ENCODE measurements at places on chromosomes 2 and 18. TPM values are rescaled to one million over a fixed set of nuclear protein-coding genes. Genes with fewer than 3 reads are reported as not detected.
A peak's percentile ranks its signal among the peaks of the same experiment; 100 is the strongest.

Gene NHEJ1
- 22.4 TPM for total RNA-seq

Gene CDK15
- total RNA-seq = not detected

Gene RAB27B
- total RNA-seq = not detected

Gene ACMSD
- total RNA-seq = not detected

Gene PDE6D
- total RNA-seq = 22.8 TPM

Gene CPLX4
- total RNA-seq = not detected

Gene ITPRID2
- 50.8 TPM for total RNA-seq

Gene AKAIN1
- not detected for total RNA-seq

Gene ITGB6
- total RNA-seq = not detected

Gene NEB
- 0.34 TPM for total RNA-seq

Gene LIMS1
- total RNA-seq = 48.1 TPM

Gene KLHL29
- 1.0 TPM for total RNA-seq

GRCh38 chr2:216117561-216118340 is 8.6 kb downstream of the XRCC5 start:
- DNase-seq = no peak

DNA sequence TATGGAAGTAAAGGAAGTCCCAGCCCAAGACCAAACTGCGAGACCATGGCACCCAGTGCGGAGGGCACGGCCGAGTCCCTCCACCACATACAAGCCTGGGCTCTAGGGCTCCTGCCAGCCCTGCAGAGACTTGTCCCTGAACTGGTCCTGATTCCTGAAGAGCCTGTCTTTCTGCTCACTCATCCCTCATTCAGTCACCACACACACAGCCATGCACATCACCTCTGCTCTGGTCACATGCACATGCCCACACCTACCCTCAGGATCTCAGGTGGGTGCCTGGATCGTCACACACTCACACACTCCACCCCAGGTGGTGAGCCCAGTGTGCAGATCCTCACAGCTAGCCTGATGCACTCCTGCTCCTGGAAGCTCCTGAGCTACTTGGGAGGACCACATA is 71.4 kb upstream of the LAPTM4A start:
- no peak for DNase-seq

DNA sequence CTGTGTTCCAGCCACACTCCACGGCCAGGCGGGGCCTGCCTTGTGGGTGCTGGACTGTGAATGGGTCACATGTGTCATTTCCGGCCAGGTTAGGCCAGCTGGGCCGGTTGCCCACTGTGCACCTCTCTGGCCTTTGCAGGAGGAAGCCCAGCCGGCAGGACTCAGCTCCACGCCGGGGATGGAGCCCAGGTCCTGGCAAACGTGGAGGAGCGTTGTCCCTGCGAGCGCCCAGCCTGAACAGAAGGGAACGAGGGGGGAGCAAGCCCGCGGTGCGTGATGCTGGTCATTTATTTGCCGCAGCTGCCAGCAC is 152.9 kb downstream of the PXDN start:
- no peak for DNase-seq

DNA sequence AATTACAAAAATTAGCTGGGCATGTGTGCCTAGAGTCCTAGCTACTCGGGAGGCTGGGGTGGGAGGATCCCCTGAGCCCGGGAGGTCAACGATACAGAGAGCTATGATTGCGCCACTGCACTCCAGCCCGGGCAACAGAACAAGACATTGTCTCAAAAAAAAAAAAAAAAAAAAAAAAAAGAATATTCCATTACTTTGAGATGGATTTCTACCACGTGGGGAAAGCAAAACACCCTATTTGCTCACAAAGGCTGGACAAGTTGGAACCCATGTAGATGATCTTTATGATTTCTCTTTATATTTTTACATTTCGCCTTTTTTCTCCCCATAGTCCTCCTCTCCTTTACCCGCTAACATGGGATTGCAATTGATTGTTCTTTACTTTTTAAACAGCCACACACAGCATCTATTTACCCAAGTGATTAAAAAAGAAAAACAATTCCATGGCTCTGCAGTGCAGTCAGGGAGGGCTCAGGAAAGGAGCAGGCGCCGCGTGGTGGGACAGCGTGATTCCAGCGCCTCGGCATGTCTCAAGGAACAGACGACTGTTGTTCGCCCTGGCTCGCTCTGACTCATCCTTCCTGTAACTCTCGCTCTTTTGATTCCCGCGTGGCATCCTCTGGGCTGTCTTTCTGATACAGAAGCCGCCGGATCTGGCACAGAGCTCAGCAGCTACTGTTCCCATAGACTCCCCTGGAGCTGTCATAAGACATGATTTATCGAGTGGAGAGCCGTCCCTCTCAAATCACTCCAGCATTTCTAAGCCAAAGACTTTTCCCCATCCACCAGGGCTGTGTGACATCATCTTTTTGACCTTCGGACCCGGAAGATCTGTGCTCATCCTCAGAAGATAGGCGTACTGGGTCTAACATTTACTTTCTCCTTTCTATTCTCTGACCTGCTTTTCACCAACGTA is 230.4 kb upstream of the AGAP1 start:
- DNase-seq = no peak

- DNase-seq = no peak
Measured at GRCh38 chr2:190990132-190990531, 23.8 kb downstream of the STAT1 start.

- DNase-seq = no peak
Measured at GRCh38 chr18:77857678-77858655, 608.3 kb downstream of the GALR1 start.

GRCh38 chr2:29202819-29203495 is 87.7 kb downstream of the CLIP4 start:
- no peak for DNase-seq

GRCh38 chr18:12234451-12235190 is 19.5 kb upstream of the CIDEA start:
- no peak for DNase-seq

DNA sequence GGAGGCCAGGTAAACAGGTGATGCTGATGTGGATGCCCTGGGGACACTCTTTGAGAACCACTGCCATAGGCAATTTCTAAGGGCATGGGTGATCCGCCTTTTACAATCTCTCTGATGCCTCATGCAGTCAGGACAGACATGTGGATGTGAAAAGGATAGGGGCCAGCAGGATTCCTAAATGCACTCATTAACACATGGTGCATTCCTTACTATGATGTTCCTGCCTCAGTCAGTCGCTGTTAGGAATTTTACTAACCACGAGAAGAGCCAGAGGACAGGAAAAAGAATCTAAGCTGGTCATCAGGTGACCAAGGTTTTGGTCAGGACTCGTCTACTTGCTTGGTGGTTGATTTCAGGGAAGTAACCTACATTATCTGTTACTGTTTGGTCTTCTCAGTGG is 191.0 kb downstream of the ARL4C start:
- DNase-seq = no peak

DNA sequence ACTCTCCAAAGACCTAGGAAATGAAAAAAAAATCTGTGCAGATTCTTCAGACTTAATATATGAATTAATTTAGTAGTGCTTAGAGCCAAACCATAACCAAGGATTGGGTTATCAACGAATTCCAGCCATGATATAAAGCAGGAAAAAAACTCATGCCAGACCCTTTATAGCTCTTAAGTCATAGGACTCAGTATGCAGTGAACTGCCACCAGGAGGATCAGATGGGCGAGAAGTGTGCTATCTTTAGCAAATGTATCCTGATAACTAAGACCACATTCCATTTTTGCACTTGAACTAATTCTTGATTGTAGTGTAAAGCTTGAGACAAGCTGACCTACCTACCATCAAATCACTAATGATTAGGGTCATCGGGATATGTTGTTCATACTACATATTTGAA is 178.1 kb downstream of the IKZF2 start:
- DNase-seq = no peak

DNA sequence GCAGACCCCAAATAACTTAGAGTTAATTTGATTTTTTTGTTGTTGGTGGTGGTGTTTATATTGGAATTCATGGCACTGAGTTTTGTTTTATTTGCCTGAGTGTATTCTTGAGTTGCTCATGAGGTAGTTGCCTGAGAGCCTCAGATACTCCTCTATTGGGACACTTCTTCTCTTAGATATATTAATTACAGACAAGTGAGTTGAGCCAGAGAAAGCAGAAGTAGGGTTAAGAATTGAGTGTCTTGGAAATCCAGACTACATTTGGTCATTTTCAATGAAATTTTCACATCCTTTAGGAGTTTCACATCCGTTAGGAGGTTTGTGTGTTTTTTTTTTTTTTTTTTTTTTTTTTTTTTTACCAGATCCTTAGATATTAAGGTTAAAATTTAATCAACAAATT is 29.0 kb downstream of the FMNL2 start:
- DNase-seq = no peak

DNA sequence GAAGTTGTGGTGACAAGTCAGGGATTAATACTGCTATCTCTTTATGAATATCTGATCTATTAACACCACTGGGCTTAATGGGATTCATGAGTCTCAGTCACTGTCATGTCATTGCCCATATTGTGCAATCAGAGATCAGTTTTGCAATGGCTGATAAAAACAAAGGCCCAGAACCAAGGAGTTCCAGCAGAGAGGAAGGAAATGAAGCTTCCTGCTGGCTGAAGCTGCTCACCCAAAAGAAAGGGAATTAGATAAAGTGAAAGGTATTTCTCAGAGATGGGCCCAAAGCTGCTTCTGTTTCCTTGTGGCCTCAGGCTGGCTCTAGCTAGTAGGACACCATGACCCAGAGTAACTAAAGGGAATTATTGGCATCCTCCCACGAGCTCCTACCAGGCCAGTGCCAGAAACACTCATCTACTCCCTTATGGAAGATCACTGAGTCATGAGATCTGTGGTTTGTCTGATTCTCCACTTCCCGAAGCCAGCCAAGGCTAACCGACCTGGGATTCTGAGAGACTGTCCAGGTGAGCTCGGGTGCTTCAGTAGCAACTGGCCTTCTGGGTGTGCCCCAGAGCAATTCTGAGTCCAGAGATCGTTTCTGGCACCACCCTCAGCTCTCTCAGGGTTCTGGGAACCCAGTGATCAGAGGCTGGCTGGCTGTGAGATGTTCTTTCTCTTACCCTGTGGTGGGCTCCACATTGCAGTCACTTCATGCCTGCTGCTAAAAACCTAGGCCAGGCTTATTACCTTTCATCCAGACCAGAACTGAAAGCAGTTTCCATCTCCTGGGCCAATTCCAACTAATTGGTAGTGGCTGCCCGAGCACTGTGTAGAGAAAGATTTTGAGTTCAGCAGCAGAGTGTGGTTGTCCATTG is 129.5 kb upstream of the PELI1 start:
- no peak for DNase-seq

- DNase-seq = peak; percentile 18
Measured at GRCh38 chr2:55048508-55049042, 1.7 kb downstream of the RTN4 start.

GRCh38 chr2:208515099-208515498 is 108.5 kb downstream of the PTH2R start:
- no peak for DNase-seq

GRCh38 chr18:79962311-79962710 is 2.1 kb upstream of the HSBP1L1 start:
- no peak for DNase-seq

- peak; percentile 17 for DNase-seq
Measured at GRCh38 chr2:215435280-215435869, 493 bp downstream of the FN1 start.

GRCh38 chr2:112242384-112242783 is 12.5 kb downstream of the ZC3H8 start:
- no peak for DNase-seq

DNA sequence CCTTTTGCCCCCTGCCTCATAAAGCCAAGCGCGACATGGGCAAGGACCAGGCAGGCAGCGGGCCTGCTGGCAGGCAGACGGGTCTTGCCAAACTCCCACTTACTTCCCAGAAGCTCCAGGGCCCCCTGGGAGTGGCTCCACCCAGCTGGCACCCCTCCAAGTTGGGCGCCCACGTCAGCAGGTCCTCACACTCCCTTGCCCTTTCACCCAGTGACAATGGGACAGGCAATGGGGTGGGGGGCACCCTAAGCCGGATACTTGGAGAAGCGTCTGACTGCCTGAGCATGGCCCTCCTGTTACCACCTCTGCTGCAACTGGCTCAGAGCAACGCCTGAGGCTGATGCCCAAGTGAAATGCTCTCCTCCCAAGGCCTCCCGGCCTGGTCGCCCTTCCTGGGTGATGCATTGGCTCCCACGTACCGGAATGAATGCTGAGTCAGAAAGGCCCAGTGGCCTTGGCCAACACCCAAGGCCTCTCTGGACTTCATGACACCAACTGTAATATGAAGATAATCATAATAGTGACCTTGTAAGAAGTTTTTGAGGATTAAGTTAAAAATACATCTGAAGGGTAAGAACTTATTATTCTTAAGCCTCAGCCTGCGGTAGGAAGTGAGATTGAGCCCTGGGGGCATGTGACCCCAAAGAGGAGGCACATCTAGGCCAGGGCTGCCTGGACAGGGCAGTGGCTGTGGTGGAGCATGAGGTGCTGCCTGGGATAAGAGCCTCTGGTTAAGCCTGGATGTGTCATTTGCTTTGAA is 31.6 kb downstream of the KCNK3 start:
- no peak for DNase-seq

DNA sequence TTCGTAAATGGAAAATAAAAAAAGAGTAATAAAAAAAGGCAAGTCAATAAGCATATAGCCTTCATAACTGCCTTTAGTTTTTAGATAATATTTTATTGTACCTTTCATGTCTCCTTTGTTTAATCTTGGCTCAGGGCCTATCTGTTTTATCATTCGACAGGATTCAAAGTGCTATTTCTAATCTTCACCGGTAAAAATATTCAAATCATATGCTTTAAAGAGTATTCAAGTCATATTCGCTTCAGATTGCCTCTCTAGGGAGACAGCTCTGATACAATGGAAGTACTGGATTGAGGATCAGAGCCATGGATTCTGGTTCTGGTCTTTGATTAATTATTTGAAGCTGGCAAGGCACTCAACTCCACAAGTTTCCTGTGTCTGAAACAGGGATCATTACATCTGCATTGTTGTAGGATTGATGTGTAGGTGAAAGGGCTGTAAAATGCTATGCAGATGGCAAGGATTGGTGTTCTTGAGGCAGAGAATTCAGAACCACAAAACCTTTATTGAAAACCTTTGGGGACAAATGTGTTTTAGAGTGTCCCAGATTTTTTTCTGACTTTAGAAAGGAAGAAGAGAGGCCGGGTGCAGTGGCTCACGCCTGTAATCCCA is 84.3 kb upstream of the RAPH1 start:
- DNase-seq = no peak

DNA sequence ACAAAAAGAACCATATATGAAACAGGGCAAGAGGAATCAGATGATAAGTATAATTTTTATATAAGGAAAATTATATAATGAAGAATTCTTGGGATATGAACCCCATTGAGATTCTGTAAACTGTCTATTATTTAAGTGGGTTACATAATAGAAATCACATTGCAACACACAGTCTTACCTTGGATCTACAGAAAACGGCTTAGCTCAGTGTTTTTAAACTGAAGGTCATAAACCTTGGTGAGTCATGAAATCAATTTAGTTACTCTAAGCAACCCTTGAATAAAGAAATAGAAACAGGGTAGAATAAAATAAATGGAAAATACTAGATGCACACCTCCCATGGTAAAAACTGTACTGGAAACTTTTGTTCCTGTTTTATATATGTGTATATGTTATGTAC is 50.7 kb downstream of the METTL8 start:
- DNase-seq = no peak

DNA sequence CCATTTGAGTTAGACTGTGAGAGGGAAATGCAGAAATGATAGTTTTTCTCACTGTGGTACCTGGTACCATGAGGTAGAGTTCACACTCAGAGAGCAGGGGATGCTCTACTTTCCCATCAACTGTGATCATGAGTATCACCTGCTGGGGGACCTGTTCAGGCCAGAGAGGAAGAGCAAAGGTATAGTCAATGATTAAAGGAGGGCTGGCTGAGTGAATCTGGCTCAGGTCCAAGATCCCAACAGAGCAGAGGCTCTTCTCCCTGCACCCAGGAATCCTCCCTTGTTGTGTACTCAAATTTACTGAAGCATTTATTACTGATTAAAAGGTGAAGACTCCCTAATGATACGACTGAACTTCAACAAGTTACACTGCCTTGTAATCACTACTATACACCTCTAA is 104.6 kb upstream of the CHRNA1 start:
- DNase-seq = no peak

Data from activated CD8-positive, alpha-beta T cell treated with anti-CD3 and anti-CD28 coated beads for 36 hours (primary cell).